ENCODE measurements at places on chromosomes 6 and 20.

DNA sequence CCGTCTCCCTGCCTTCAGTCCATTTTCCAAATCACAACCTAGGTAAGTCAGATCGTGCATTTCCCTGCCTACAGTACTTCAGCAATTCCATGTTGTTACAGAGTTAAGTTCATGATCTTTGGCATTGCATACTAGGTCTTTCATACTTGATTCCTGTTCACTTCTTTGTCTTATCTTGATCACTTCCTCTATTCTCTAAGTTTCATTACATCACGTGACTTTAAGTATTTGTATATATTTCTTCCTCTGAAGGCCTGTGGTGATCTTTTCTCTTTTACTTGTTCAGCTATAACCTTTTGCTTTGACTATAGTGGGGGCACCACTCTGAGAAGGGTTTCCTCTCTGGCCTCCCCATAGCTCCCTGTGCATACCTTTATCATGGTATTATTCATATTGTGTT, 100.2 kb downstream of the TRMT11 start:
- no peak for DNase-seq

- DNase-seq = no peak
These were observed 13.5 kb downstream of the NCOA7 start for GRCh38 chr6:125804264-125804663.

GRCh38 chr6:112620812-112621569, 273.9 kb downstream of the RFPL4B start:
- DNase-seq = no peak

- DNase-seq = no peak
These were observed 1.1 kb downstream of the EDN1 start for GRCh38 chr6:12291071-12291838.

DNA sequence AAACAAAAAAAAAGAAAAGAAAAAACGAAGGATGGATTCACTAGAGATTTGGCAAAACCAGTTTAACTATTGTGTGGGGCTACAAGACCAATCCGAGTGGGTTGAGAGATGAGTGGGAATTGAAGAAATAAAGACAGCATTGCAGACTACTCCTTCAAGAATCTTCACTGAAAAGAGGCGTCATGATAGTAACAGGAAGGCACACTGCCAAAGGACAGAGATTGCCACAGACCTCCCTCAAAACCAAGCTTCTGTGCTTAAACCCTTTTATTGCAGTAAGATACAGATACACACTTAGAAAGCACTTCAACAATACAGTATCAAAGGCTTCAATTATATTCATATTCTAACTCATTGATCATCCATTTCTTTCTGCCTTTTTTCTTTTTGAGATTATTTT, 103.9 kb downstream of the IPCEF1 start:
- DNase-seq = no peak

GRCh38 chr6:128499079-128499731, 21.2 kb downstream of the PTPRK start:
- no peak for DNase-seq

DNA sequence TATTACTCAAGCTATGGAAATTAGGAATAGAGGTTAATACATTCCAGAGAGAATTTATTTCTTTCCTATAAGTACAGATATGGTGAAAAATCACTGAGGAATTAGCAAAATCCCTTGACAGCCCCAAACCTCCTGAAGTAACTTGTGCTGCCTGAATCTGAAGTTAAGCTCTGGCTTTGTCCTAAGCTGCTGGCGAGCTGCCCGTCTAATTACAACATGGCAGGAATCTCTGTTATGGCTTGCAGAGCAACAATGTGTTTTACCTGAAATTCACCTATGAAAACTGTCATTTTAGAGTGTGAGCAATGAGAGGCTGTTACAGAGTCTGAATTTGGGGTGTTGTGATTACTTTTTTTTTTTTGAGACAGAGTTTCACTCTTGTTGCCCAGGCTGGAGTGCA, 22.5 kb upstream of the IYD start:
- no peak for DNase-seq

- DNase-seq = no peak
These were observed 972.7 kb downstream of the KIF16B start for GRCh38 chr20:15600565-15600964.

DNA sequence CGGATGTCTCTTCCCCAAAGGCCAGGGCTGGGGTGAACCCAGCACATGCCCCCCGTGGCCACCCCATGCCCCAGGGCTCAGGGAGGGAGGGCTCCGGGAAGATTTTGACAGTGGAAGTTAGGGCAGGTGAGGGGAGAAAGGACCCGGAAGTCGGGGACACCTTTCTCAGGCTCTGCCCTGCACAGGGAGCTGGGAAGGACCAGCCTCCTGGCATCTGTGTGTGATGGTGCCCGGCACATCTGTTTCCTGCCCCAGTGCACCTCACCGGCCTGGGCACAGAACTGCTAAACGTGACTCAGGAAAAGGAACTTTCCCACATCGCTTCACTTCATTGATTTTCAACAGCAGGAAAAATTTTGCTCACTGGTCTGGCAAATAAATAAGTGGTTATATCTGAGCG, 141.1 kb upstream of the AFDN start:
- DNase-seq = no peak
